ENCODE measurements at places on chromosomes 1 and 21. TPM values are rescaled to one million over a fixed set of nuclear protein-coding genes. Genes with fewer than 3 reads are reported as not detected.

C4BPA gene
- total RNA-seq: not detected

LDLRAP1 gene
- 12.9 TPM for total RNA-seq

CA6 gene
- not detected for total RNA-seq

S100B gene
- total RNA-seq: 4.2 TPM

HES3 gene
- not detected for total RNA-seq

DIRAS3 gene
- 39.5 TPM for total RNA-seq

SMCP gene
- total RNA-seq: not detected

CFHR3 gene
- total RNA-seq: not detected

SWT1 gene
- total RNA-seq: 6.4 TPM

S100A7A gene
- total RNA-seq: not detected

RAP1GAP gene
- 4.0 TPM for total RNA-seq

CD247 gene
- 0.53 TPM for total RNA-seq

CBS gene
- total RNA-seq: 4.0 TPM

PEAR1 gene
- 8.6 TPM for total RNA-seq

PLA2G2C gene
- not detected for total RNA-seq

EXO1 gene
- total RNA-seq: 0.53 TPM

EXTL1 gene
- total RNA-seq: 10.4 TPM

AVPR1B gene
- not detected for total RNA-seq

SYT14 gene
- total RNA-seq: not detected

IL19 gene
- total RNA-seq: not detected

HES2 gene
- not detected for total RNA-seq

NOS1AP gene
- total RNA-seq: 5.0 TPM

FCRL6 gene
- total RNA-seq: not detected

WNT4 gene
- not detected for total RNA-seq

CHI3L1 gene
- 0.15 TPM for total RNA-seq

FCMR gene
- total RNA-seq: 1.7 TPM

BMP8B gene
- total RNA-seq: 0.17 TPM

C1QA gene
- 17.6 TPM for total RNA-seq

GJA8 gene
- not detected for total RNA-seq

ACKR1 gene
- total RNA-seq: 11.8 TPM

TTLL7 gene
- 2.1 TPM for total RNA-seq

SLAMF8 gene
- 1.0 TPM for total RNA-seq

DTL gene
- total RNA-seq: 0.96 TPM

GNAT2 gene
- total RNA-seq: not detected

AGMAT gene
- 0.25 TPM for total RNA-seq

CTSS gene
- 15.2 TPM for total RNA-seq

FGR gene
- total RNA-seq: 2.2 TPM

ADGRL4 gene
- total RNA-seq: 33.8 TPM

SNX27 gene
- 30.1 TPM for total RNA-seq

HMCN1 gene
- total RNA-seq: 12.4 TPM

CTTNBP2NL gene
- total RNA-seq: 12.8 TPM

CNR2 gene
- not detected for total RNA-seq

NAV1 gene
- total RNA-seq: 93.1 TPM

LENEP gene
- not detected for total RNA-seq

HSPA6 gene
- total RNA-seq: 0.36 TPM

ATP6V1G3 gene
- total RNA-seq: not detected

ADAMTSL4 gene
- 32.8 TPM for total RNA-seq
